ENCODE measurements at places on chromosomes 16 and 17. TPM values are rescaled to one million over a fixed set of nuclear protein-coding genes. Genes with fewer than 3 reads are reported as not detected.

DNA sequence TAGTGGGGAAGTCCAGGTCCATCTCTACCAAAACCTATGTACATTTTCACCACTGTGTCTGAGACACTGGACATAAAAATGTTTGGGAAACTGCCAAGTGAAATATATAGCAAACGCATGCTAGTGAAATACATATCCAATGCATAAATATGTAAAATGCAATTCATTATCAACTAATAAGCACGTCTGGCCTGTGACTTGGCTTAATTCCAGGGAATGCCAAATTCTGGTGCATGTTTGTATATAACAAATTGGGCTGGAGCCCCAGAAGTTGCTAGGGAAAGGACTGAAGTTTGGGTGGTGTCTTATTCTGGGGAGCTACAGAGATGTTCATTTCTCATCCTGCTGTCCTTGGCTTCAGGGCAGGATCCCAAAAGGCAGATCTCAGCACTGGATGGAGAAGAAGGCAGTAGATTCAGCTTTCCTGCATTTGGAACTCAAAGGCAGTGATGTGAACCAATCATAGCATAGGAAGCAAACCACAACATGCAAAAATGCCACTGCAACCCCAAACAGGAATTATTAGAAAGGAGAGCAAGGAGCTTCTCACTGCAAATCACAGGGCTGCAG lies 184.3 kb downstream of the HS3ST3A1 start:
- no peak for DNase-seq

The TEX19 gene
- not detected for total RNA-seq

DNA sequence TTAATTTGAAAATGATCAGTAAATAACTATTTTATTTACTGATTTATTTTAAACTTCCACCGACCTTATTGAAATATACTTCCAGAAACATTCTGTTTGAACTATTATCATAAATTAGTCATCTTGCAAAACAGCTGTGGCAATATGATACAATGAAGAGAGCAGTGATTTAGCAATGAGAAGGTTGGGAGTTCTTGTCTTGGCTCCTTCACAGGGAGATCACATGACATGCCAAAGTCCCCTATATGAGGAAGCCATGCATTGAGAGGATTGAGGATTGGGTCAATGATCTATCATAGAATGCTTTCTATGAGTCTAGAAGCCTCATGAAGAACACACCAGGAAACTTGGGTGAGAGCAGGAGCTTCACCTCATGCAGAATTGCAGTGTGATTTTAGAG lies 222.7 kb downstream of the LGALS9B start:
- DNase-seq: no peak

DNA sequence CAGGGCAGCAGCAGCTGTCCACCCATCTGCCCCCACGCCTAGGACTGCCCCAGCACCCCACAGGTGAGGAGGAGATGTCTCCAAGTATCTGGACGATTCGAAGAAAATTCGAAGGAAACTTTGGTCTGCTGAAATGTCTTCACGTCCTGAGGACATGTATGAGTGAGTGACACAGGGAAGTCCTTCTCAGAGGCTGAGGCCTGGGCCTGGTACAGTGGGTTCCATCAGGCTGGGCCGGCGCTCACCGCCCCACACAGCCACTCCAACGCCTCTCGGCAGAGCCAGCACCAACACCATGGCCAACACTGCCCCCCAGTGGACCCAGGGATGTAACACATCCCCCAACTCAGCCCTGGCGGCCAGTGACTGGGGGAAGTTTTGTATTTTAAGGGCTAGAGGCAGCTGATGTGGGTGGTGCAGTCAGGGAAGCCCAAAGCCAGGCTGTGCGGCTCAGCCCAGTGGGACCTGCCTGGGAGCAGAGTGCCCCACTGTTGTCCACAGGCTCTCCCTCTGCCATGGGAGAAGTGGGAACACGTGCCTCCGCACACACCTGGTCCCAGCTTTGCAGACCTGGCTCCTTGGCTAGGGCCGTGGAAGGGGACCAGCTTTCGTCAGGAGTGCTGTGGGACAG lies 55.8 kb upstream of the FASN start:
- DNase-seq: peak; percentile 23

The SULT1A2 gene
- 0.39 TPM for total RNA-seq

- no peak for DNase-seq
These were observed 20.0 kb upstream of the KCNJ16 start for GRCh38 chr17:70055000-70055399.

DNA sequence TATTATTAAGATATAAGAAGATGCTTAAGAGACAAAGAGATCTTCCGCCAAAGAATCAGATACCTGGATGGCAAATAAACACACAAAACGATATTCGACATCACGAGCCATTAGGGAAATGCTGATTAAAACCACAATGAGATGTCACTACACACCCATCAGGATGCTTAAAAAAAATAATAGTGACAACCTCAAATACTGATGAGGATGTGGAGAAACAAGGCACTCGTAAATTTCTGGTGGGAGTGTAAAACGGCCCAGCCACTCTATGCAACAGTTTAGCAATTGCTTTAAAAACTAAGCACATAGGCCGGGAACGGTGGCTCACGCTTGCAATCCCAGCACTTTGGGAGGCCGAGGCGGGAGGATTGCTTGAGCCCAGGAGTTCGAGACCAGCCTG lies 39.4 kb downstream of the TBC1D16 start:
- no peak for DNase-seq

DNA sequence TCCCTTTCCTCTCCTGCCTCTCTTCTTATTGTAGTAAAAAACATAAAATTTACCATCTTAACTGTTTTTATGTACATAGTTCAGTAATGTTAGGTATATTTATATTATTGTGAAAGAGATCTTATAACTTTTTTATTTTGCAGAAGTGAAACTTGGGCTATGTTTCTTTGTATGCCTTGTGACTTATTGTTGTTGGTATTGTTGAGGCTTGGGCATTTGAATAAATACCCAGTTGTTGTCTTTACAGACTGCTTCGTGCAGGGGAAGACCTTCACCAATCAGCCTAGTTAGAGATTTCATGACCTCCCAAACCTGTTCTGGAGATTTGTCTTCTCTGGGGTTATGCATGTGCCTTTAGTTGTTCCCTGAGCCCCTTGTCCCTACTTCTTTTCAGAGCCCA lies 31.9 kb downstream of the REXO5 start:
- no peak for DNase-seq

GRCh38 chr16:88306860-88307545 lies 75.8 kb upstream of the ZNF469 start:
- DNase-seq: peak; percentile 27

DNA sequence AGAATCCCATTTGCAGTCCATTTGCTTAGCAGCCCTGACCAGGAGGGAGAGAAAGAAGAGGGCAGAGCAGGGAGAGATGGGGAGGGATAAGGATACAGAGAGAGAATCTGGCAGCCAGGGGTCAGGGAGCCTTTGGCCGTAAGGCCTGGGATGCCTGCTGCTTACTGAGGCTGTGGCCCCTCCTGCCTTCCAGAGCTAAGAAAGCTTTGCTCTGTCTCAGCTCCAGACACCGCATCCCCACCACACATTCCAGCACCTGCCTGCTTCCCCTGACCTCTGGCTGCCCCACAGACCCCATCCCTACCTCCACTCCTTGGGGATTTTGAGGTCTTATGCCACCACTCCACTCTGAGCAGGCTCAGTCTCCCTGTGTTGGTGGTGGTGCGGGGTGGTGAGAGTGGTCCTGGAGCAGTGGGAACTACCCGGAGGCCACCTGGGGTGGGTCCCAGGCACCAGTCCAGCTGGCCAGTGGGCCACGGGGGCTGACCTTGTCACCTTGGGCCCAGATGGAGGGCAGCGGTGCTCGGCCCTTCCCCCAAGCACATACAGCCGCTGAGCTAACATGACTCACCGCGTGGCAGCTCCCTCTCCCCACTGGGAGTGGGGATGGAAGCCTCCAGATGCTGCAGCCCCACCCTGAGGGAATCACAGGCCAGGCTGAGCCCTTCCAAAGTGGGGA lies 58.3 kb downstream of the RAI1 start:
- no peak for DNase-seq

- DNase-seq: no peak
These were observed 7.6 kb downstream of the CAMKK1 start for GRCh38 chr17:3885271-3885670.

DNA sequence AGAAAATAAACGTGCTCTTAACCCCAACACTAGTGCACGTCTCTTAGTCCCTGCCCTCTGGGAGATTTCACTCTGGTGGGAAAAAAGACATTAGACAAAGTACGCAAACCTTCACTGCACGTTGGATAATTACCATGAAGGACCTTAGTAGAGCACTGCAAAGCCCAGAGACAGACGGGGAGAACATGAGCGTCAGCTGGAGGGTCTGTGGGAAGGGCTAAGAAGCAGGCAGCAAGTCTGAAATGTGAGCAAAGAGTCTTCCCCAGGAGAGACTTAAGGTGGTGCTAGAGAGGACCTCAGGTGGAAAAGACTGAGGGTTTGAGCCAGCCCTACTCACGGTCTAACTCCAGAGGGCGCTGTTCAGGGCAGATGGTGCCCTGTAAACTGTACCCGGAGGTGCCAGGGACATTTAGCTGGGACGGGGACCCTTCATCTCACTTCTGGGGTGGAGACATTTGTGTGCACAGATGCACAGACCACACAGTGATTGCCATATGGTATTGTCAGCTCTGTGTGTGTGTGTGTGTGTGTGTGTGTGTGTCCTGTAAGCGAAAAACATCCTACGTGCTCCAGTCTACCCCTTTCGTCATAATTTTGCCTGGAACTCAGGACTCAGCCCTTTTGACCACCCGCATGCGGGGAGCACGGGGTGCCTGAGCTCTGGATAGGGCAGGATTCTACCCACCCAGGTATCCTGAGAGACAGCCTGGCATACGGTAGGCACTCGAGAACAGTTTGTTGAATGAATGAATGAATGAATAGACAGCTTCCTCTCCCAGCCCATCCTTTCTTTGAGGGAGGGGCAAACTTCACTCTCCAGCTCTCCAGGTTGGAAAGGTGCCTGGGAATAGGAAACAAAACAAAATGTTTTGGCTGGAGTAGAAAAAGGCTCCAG lies 10.1 kb upstream of the STAC2 start:
- no peak for DNase-seq

- no peak for DNase-seq
These were observed 50.7 kb downstream of the SLC7A5 start for GRCh38 chr16:87818533-87819161.

- DNase-seq: no peak
These were observed 13.3 kb downstream of the GPT2 start for GRCh38 chr16:46897471-46897870.

GRCh38 chr17:48294806-48295361 lies 135.1 kb downstream of the SKAP1 start:
- DNase-seq: no peak

DNA sequence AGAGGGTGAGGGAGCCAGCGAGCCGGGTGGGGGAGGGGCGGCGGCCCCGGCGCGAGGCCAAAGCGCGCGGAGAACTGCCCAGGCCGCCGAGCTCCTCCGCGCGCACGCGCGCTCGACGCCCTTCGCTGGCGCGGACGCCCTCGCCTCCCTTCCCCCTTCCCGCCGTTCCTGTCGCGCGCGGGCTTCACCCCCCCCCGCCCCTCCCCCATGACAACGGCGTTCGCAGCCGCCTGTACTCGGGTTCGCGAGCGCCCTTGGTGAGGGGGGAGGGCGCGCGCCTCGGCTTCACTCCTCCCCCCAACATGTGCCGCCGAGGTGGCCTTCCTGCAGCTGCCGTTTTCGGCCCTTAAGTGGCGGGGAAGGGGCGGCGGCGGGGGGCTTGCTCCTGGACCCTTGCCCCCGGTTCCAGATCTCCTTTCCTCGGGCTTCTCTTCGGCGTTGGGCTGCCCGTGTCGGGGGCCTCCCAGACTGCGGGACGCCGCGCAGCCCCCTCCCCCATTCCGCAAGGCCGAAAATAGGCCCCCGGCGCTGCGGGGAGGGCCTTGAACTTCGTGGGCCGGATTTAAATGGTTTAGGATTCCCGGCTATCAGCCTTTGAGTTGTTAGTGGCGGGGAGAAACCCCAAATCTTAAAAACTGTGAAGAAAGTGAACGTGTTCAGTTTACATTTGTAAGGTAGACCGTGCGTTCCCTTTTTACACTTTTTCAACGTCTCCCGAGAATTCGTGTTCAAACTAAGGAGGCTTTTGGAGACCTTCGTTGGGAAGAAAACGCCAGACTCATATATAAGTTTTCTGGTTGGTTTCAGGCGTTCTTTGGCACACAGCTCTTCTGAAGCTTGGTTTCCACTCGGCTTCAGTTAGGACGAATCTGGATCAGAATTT lies 653 bp downstream of the SRRM2 start:
- peak; percentile 65 for DNase-seq

- no peak for DNase-seq
These were observed 568 bp upstream of the TNK1 start for GRCh38 chr17:7380321-7380720.

- no peak for DNase-seq
These were observed 126.0 kb upstream of the GOT2 start for GRCh38 chr16:58859958-58860669.

DNA sequence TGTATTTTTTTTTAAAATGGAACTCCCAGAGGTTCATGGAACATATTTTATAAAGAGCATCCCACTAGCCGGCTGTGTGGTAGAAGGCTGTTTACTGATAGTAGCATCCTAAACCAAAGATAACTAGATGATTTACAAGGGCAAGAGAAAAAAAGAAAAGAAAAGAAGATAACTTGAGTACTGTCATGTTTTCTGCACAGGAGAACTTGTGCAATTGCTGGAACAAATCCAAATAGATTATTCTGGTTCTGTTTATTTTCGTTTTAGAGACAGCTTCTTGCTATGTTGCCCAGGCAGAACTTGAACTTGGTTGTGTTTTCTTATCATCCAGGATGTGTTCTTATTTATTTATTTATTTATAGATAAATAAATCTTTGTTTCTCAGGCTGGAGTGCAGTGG lies 20.9 kb upstream of the PPM1D start:
- DNase-seq: no peak

DNA sequence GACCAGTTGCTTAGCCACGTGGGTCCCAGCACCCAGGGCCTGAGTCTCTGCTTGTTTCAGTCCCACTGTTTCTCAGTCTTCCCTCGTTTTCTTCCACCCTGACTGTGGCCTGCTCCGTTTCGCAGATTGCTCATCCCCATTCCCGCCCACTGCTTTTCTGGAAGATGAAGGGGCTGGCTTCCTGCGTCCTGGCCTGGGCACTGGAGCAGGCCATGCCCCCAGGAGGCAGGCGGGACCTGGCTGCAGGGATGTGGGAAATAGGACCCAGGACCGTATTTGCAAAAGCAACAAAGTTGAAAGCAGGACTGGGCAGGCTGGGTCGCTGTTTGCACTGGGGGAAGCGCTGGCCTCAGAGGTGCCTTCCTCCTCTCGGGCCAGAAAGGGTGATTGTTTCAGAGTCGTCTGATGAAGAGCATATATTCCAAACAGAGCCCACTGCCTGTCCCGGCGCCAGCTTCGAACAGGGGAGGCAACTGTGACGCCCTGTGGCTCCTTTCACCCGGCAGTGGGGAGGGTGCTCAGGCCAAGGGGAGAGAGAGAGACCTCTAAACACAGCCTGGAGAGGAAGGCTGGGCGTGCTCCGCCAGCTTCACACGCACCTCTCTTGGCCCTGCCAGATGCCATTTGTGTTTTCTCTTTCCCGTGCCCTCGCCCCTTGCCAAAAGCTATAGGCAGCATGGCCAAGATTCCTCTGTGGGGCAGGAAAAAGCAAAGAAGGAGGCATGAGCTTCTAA lies 108.6 kb downstream of the CMIP start:
- no peak for DNase-seq

Data from skin of body (tissue), 3 donors.